ENCODE measurements at places on chromosomes 1 and 21. TPM values are rescaled to one million over a fixed set of nuclear protein-coding genes. Genes with fewer than 3 reads are reported as not detected.
A peak's percentile ranks its signal among the peaks of the same experiment; 100 is the strongest.

The MIXL1 gene
- not detected for total RNA-seq

The SLC9C2 gene
- total RNA-seq: not detected

The KCNE1 gene
- 0.90 TPM for total RNA-seq

The USH2A gene
- total RNA-seq: under 0.01 TPM

The OR2L13 gene
- not detected for total RNA-seq

The BTBD8 gene
- total RNA-seq: 3.6 TPM

The IFNLR1 gene
- not detected for total RNA-seq

The A3GALT2 gene
- not detected for total RNA-seq

- DNase-seq: no peak
Measured at GRCh38 chr1:204863024-204863423, 7.6 kb upstream of the NFASC start.

DNA sequence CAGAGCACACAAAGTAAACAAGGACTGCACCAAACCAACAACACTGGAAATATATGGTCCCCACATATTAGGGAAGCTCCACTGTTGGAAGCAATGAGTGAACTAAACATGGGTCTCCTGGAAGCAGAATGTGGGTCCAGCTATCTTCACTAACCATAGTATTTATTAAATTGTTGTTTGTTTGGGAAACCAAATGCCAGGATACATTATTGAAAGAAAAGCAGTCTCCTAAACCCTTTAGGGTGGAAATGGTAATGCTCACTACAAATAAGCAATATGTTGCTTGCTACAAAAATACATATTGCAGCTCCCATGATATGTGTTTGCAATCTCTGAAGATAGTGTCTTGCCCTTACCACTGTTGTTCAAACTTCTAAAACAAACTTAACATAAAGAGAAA, 2.2 kb downstream of the NEGR1 start:
- DNase-seq: no peak

GRCh38 chr1:153374071-153374470, 1.4 kb downstream of the S100A12 start:
- no peak for DNase-seq

GRCh38 chr1:202589190-202589930, 120.9 kb downstream of the SYT2 start:
- DNase-seq: peak; percentile 100

DNA sequence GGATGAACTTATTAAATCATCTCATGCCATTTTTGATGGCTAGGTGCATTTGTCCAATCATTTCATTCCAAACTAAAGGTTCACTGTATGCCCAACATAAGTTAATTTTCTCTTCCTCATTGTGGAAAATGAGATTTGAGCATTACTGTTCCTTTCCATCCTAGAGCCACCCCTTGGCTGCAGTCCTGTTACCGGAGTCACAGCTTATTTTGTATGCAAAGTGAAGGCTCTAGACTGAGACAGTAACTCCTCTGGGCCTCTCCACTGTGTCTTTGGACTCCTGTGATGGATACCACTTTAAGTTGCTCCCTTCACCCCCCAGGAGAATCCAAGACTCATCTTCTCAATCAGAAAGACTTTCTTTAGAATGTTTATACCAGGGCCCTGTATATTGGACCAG, 59.7 kb downstream of the FGGY start:
- DNase-seq: no peak

DNA sequence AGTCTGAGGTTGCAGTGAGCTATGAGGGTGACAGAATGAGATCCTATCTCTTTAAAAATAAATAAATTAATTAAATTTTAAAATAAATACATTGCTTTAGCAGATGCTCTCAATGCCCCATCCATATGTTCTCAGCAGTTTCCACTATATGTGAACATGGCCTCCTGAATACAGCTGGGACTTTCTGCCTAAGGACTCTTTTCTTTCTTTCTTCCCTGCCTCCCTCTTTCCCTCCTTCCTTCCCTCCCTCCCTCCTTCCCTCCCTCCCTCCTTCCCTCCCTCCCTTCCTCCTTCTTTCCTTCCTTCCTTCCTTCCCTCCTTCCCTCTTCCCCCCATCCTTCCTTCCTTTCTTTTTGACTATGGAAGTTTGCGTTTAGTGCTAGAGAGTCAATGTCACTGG, 10.2 kb upstream of the GRIK1 start:
- no peak for DNase-seq

DNA sequence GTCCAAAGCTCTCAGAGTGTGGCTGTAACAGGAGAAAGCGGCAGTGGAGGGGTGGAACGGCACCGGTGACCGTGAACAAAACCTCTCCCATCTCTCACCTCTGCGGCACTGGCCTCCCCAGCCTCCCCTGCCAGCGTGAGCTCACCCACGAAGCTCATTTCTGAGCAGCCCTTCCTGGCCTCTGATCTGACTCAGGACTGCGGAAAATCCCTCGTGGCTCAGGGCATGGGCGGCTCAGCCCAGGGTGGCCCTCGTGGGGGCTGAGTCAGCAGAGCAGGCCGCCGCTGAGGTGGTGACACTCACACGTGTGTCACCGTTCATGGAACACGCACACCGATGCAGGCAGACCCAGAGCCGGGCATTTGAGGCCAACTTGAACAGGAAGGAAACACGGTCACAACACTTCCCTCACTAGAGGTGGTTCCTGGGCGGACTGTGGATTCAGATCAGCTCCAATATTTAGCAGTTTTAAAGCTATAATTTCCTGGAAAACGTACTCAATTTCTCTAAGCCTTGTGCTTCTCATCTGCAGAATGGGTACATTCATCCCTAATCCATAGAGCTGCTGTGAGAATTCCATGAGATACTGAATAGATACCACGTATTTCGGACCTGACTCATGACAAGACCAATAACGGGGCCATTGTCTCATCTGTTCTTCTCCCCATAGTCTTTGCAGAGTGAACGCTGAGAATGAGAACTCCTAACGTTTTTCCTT, 115.0 kb upstream of the TMPRSS2 start:
- peak; percentile 53 for DNase-seq

DNA sequence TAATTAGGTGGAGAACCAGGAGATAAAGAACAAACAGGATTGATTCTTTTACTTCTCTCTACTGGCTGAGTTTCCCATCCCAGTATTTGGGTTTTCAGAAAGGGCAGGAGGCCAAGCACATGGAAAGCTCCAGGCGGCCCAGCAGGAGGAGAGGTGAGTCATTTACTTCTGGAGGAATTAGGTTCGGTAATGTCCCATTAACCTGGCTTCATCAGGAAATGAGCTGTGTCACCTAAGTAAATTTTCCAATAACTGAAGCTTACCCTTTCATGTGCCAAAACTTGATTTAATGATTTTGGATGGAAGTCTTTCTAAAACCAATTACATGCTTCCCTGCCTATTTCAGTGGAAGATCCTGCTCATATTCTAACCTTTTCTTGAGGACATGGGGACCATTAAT, 257.6 kb upstream of the USP24 start:
- peak; percentile 31 for DNase-seq

- DNase-seq: peak; percentile 48
Measured at GRCh38 chr1:56390232-56390867, 189.0 kb downstream of the PLPP3 start.

DNA sequence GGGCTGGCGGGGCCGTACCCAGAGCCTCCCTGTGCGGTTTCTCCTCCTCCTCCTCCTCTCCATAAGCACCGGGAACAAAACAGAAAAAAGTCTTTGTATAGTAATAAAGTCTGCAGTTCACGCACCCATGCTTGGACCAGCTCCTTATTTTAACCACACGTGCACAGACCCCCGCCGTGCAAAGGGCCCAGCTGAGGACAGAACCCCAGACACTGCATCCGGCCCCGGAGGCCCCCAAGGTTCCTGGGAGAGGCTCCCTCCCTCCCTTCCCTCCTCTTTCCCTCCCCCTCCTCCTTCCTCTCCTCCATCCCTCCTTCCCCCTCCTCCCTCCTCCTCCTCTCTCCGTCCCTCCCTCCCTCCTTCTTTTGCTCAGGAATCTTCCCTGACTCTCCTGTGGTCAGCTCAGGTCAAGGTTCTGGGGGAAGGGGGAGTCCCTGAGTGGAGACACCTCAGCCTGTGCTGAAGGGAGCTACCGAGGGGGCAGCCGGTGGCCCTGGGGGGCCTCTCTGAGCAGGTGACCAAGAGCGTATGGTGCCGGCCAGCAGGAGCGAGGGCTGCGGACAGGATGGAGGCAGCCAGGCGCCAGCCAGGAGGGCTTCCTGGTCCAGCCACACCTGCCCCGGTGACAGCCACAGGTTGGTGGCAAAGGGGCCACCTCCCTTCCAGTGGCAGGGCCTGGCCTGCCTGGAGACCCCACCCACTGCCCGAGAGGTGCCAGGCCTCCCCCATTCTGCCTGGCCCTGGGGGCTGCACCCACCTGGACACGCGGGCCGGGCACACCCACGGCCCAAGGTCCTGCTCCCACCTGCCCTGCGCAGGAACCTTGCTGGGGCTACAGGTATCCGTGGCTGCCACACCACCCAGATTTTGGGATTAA, 3.2 kb upstream of the TTLL10 start:
- no peak for DNase-seq

- no peak for DNase-seq
Measured at GRCh38 chr21:40102682-40103081, 235.4 kb downstream of the PCP4 start.

DNA sequence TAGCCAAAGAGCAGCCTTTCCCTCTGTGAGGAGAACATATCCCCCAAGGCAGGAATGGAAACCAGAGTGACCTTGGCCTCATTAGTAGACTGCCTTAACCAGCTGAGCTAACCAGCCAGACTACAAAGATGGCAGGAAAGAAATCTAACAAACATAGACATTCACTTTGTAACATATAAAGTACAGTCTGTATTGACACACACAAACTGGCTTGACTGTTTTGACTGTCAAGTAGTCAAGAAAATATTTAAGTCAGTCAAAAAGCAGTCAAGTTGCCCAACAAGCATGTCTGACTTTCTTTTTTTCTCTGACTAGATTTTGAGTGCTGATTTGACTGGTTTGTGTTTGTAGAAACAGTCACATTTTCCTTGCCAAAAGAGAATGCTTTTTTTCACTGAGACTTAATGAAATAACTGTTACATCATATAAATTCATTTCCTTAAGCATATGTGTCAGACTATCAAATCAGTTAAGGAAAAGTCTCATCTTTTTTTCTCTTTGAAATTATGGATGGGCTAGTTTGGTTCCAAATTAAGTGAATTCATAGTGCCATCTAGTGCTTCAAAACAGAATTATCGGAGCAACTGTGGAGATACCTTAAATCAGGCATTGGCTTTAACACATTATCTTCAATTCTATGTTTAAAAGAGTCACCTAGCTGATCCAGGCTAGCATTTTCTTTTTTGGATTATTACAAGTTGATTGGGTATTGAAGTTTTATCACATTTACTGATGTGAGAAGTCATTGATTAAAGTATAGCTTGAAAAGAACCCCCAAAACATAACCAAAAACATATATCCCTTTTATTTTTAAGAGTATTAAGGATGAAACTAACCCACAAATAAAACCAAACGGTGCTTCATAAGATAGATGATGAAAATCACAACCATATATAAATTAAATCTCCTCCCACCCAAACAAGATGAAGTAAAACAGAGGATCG, 75.0 kb downstream of the ATP6V1G3 start:
- peak; percentile 70 for DNase-seq

- DNase-seq: peak; percentile 43
Measured at GRCh38 chr1:161816201-161816600, 50.1 kb downstream of the ATF6 start.

DNA sequence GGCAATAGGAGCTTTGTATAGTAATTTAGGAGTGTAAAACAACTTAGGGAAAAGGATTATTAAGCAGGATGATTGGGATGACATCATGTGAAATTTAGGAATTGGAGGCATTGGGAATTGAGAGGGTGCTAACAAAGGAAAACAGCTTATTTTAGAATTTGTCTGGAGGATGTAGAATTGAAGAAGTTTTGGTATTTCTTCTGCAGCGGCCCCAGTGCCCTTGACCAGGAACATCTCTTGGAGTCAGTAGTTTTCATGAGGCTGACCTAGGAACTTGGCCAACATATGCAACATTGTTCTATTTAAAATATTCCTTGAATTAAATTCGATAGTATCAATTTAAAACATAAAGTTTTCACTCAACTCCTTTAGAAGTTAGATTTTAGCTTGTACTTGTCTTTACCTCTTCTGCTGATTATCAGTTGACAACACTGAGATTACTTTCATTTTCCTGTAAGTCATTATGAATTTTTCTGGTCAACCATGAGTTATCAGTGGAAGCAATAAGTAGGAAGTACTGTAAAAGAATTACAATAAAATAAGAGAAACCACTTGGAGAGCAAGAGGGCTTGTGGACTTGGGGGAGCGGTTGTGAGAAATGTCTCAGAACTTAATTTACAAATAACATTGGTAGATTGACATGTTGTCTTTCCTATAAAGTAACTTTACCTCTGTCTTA, 52.8 kb downstream of the DYRK1A start:
- DNase-seq: no peak

- no peak for DNase-seq
Measured at GRCh38 chr1:81314513-81315233, 486.1 kb upstream of the ADGRL2 start.

GRCh38 chr1:167298325-167298724, 77.6 kb downstream of the POU2F1 start:
- DNase-seq: no peak

DNA sequence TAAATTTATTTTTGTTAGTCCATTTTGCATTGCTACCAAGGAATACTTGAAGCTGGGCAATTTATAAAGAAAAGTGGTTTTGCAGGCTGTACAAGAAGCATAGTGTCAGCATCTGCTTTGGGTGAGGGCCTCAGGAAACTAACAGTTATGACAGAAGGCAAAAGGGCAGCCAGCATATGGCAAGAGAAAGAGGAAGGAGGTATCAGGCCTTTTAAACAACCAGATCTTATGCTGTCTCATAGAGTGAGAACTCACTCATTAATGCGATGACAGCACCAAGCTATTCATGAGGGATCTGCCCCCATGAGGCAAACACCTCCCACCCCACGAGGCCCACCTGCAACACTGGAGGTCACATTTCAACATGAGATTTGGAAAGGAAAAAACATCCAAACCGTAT, 898.4 kb downstream of the KCNT2 start:
- DNase-seq: no peak

DNA sequence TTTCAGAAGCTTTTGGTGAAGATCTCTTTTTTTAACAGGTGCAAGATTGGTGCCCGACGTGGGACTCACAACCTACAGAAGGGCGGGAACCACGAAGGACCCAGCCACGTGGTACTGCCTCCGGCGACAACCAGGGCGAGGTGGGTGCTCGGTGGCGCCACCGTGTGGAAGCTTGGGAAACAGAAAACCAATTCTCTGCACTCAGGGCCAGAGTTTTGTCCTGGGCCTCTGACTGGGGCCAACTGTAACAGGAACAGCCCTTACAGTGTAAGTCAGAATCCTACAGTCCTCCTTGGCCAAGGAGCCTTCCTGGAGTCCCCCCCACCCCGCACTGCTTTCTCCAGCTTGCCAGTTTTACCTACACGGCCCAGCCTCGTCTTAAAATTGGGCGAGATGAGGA, 11.6 kb upstream of the S100A7A start:
- DNase-seq: no peak

DNA sequence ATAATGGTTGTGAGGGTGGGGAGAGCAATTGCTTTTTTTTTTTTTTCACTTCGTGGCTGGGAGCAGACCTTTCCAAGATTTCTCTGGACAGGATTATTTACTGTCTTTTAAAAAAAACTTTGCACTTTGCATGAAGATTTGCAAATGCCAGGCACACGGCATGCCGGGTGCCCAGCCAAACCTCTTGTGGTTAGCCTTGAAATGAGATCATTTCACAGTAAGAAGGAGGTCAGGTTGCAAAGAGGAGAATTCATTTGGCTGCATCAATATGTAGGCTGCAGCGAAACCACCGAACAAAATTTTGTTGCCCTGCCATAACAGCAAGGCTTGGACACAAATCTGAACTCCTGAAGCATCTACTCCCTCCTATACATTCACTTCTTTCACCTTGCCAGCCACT, 36.5 kb upstream of the KCND3 start:
- no peak for DNase-seq
